ENCODE measurements at places on chromosomes 13 and 19. TPM values are rescaled to one million over a fixed set of nuclear protein-coding genes. Genes with fewer than 3 reads are reported as not detected.
A peak's percentile ranks its signal among the peaks of the same experiment; 100 is the strongest.

The TPRX1 gene
- total RNA-seq: not detected

The PTPRH gene
- total RNA-seq: 1.5 TPM

The B3GNT3 gene
- total RNA-seq: 0.18 TPM

The KIR3DL2 gene
- not detected for total RNA-seq

The ZNF525 gene
- total RNA-seq: 5.9 TPM

DNA sequence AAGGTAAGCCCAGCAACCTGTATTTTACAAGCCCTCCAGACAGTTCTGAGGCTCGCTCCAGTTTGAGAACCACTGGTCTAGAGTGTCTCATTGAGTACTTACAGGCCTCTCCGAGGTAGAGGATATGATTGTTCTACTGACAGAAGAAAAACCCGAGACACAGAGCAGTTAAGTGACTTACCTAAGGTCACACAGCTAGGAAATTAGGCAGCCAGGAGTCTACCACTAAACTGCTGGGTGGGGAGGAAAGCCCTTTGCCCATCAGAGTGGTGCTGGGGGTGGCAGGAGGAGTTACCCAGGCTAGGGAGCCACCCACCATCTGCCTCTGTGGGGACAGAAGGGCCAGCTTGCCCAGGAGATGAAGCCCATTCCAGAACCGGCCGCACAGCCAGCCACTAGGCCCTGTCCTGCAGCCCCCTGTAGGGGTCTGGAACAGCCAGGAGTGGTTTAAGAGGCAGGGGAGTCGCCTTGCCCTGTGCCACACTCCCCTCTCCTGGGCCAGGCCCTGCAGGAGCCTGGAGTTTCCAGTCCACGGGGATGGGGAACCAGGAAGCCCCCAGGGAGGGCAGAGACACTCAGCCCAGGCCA, 703 bp downstream of the RASGRP4 start:
- DNase-seq: no peak

DNA sequence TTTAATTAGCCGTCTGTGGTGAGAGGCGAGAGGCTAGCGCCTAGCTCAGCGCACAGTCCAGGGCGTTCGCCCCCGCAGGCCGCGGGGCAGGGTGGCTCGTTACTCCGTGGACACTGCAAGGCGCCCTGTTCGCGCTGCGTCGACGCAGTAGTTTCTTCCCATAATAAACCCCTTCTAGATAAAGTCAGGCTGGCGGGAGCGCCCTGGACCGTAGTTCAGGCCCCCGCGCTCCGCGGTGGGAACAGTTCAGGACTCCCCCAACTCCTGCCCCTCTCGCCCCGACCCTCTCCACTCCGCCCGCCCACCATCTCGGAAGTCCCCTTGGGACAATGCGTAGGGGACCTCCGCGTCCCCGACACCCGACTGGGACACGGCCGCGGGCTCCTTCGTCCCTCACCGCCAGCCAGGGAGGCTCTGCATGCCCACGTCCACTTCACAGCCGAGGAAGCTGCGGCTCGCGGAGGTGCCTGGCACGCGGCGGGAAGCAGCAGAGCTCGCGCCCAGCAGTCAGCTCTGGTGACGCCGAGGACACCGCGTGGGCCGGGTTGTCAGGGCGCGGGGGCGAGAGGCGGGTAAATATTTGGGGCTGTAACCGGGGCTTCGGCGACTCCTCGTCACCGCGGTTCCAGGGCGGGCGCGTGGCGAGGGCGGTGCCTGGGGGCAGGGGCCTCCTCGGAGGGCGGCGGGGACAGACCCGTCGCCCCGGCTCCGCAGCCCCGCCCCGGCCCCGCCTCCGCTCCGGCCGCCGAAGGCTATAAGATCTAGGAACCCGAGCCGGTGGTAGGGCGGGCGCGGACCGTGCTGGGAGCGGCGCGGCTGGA, at the start of gene RGCC:
Gene RGCC, plus strand, starts transcription at position 783 of the 821 bp plus-strand sequence. CDS start 158 bp downstream, outside the sequence.
- DNase-seq: peak; percentile 83

DNA sequence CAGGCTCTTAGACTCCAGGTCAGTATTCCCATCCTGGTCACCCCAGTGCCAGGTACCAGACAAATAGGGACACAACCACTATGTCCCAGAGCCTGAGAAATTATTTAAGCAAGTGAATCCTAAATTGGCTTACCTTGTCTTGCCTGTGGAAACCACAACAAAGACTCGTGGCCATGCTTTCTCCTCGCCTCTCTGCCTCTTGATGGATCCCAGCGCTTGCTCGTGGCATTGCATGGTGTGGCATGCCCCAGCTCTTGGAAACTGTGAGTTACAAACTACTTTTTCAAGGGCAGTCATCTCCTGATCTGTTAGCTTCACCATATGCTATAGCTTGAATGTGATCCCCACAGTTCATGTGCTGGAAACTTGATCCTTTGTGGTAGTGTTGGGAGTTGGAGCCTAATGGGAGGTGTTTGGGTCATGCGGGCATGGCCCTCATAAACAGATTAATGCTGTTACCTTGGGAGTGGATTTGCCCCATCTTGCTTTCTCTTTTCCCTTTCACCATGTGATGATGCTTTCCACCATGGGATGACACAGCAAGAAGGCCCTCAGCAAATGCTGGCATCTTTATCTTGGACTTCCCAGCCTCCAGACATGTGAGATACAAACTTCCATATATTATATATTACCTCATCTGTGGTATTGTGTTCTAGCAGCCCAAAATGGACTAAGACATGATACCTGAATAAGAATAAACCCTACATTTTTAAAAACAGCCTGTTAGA, 31.2 kb downstream of the SPRYD7 start:
- no peak for DNase-seq

DNA sequence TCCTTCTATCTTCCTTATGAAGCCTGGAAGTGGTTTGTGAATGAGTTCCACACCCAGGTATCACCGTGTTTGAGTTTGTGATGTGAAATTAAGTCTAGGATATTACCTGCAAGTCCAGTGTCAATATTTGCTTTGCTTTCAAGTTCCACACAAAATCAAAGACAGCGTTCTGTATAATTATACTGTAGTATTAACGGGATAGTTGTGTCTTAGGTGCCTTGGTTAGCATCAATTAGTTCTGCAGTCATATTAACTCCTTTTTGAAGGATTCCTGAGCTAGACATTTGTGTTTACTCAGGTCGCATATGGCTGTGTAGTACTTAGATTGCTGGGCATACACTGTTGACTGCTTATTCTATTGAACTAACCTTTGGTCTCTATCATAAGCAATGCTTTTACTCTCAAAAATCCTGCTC, 54.4 kb downstream of the ERCC5 start:
- DNase-seq: no peak
